ENCODE measurements at places on chromosomes 4 and X.

DNA sequence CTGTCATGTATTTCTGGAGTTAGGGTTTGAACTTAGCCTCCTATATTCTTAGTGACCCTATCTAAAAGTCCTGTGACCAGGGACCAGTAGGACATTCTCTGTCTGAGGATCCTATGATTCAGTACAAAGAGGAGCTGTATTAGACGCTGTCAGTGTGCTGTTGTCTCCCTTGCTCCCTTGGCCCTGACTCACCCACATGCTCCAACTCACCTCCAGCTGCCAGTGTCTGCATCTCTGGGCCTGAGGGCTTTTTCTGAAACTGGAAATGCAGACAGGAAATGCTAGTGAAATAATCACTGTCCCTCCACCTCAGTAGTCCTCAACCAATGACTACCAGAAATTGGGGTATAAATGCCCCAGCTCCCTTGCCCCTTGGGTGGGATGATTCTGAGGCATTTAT is 535.3 kb upstream of the RPS6KA3 start:
- no peak overlapping the region for H3K4me3 ChIP-seq
- no peak overlapping the region for H3K27ac ChIP-seq
- no peaks in the 10 kb centered on the region for H3K27me3 ChIP-seq
- DNase-seq, result no peak
- no peaks in the 10 kb centered on the region for H3K4me1 ChIP-seq

- no peak overlapping the region for H3K4me3 ChIP-seq
- no peaks in the 10 kb centered on the region for H3K27me3 ChIP-seq
- no peaks in the 10 kb centered on the region for H3K36me3 ChIP-seq
- H3K4me1 ChIP-seq, result no peaks in the 10 kb centered on the region
- no peak for DNase-seq
These were observed 82.2 kb upstream of the PCDH18 start for GRCh38 chr4:137614491-137614890.

GRCh38 chrX:13404364-13404763 is 84.5 kb upstream of the ATXN3L start:
- H3K4me3 ChIP-seq, result no peak overlapping the region
- H3K36me3 ChIP-seq, result no peaks in the 10 kb centered on the region
- no peaks in the 10 kb centered on the region for H3K27me3 ChIP-seq
- H3K4me1 ChIP-seq, result no peaks in the 10 kb centered on the region
- no peak overlapping the region for H3K27ac ChIP-seq

GRCh38 chr4:102094481-102094880 is 250.8 kb downstream of the SLC39A8 start:
- DNase-seq, result no peak
- no peak overlapping the region for H3K27ac ChIP-seq
- no peaks in the 10 kb centered on the region for H3K36me3 ChIP-seq
- H3K4me3 ChIP-seq, result no peak overlapping the region
- H3K27me3 ChIP-seq, result no peaks in the 10 kb centered on the region

Data from activated naive CD4-positive, alpha-beta T cell treated with anti-CD3 and anti-CD28 coated beads, Interleukin-2, amount 10 ng/mL, durations not matched to agents 7 days and 5 days (primary cell).